T-cell (primary cell): ENCODE measurements at places on chromosomes 16 and 17. TPM values are rescaled to one million over a fixed set of nuclear protein-coding genes. Genes with fewer than 3 reads are reported as not detected.

GRCh38 chr16:3171855-3172593 is 16.0 kb upstream of the OR1F1 start:
- H3K27me3 ChIP-seq: peaks cover 73% of the 10 kb centered on the region
- peaks cover 54% of the 10 kb centered on the region for H3K4me1 ChIP-seq
- H3K27ac ChIP-seq: no peak overlapping the region
- no peak for DNase-seq

DNA sequence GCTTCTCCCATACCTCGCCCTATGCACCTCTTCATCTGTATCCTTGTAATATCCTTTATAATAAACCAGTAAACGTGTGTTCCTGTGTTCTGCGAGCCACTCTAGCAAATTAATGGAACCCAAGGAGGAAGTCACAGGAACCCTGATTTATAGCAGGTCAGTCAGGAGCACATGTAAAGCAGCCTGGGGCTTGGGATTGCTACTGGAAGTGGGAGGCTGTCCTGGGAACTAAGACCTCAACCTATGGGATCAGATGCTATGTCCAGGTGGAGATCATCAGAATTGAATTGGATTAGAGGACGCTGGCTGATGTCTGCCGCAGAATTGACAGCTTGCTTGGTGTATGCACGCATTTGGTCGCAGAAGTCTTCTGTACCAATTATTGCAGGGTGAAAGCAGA is 15.7 kb downstream of the WNT3 start:
- H3K36me3 ChIP-seq: no peaks in the 10 kb centered on the region
- H3K27me3 ChIP-seq: no peaks in the 10 kb centered on the region
- no peak for DNase-seq
- no peak overlapping the region for H3K27ac ChIP-seq

DNA sequence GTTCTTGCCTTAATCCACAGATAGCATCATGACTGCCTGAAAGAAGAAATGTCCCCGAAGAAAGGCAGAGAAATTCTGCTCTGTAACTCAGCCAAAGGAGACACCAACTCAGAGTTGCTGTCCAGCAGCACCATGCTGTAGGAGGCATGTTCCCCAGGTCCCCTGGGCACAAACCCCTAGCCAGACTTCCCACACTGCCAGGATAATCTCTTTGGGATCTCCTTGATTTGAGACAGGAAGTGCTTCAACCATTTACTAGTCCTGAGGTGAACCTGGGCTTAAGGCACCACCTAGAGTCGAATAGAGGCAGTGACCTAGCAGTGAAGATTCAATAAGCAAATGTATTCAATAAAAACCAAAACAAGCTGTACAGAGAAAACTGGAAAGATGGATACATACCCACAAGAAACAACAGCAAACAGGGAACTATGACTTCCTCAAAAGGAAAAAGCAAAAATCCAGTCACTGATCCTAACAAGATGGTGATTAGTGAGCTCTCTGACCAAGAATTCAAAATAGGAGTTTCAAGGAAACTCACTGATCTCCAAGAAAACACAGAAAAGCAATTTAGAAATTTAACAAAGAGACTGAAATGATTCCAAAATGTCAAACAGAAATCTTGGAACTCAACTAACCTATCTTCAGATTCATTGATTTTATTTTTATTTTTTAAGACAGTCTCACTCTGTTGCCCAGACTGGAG is 5.7 kb downstream of the OR4D2 start:
- H3K27me3 ChIP-seq: peaks cover 7% of the 10 kb centered on the region
- H3K27ac ChIP-seq: peak overlapping the region; percentile 40
- H3K36me3 ChIP-seq: no peaks in the 10 kb centered on the region
- no peak overlapping the region for H3K4me3 ChIP-seq

- H3K36me3 ChIP-seq: peaks cover 8% of the 10 kb centered on the region
- no peaks in the 10 kb centered on the region for H3K27me3 ChIP-seq
- no peak for DNase-seq
- H3K4me3 ChIP-seq: no peak overlapping the region
- H3K4me1 ChIP-seq: no peaks in the 10 kb centered on the region
Observed at GRCh38 chr16:54107583-54108202, 178.9 kb downstream of the IRX3 start.

HOXB6 gene
- not detected for total RNA-seq

KRT15 gene
- not detected for total RNA-seq

EZH1 gene
- 109 TPM for total RNA-seq
